ENCODE measurements at places on chromosomes 4 and X.

- DNase-seq = no peak
Measured at GRCh38 chr4:106364282-106364681, 4.3 kb downstream of the GIMD1 start.

DNA sequence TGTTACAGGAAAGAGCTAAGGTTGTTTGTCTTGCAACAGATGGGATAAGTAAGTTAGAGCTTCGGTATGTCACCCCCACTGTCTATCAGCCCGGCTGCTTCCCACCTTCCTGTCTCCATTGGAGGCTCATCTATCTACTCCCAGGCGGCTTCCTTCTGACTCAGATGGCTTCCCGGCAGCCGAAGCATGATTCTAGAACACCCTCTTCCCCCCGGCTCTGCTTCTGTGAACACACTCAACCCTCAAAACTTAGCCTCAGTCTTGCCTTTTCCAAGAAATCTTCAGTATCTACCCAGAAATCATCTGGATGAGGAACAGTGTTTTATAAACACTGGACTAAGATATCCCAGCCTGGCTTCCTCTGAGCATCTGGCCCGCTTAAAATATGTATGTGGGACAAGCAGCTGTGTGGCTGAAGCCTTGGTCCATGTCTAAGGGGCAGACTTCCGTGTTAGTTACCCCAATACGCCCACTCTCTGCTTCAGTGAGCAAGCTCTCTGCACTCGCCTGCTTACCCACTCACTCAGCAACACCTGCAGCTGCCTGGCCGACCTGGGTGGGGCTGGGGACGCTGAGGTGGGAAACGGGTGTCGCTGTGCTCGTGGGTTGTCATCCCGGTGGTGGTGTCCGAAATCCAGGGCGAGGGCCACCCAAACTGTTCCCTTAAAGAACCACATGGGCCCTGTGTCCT is 12.0 kb upstream of the SLC2A9 start:
- peak; percentile 35 for DNase-seq

DNA sequence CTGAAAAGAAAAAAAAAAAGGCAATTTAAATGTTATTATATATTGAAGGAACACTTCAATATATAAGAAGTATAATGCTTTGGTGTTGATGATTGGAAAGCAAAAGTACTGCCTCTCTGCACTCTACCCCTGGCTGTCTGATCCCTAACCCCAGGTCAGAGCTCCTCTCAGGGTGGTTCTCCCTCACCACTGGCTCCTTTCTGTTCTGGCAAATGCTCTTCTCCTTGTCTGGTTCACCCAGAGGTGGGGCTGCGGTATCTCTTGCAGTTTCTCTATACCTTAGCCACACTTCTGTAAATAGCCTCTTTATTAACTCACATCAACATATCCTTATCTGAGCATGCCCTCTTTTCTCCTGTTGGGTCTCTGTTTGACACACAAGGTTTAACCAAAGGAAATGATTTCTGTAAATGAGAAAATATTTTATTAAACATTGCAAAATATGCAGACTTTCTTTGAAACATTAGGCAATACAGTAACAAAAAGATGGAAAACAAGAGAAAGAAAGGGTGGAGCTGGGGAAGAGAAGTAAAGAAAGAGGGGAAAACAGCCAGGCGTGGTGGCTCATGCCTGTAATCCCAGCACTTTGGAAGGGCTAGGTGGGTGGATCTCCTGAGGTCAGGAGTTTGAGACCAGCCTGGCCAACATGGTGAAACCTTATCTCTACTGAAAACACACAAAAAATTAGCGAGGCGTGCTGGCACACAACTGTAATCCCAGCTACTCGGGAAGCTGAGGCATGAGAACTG is 45.7 kb downstream of the ING2 start:
- no peak for DNase-seq

DNA sequence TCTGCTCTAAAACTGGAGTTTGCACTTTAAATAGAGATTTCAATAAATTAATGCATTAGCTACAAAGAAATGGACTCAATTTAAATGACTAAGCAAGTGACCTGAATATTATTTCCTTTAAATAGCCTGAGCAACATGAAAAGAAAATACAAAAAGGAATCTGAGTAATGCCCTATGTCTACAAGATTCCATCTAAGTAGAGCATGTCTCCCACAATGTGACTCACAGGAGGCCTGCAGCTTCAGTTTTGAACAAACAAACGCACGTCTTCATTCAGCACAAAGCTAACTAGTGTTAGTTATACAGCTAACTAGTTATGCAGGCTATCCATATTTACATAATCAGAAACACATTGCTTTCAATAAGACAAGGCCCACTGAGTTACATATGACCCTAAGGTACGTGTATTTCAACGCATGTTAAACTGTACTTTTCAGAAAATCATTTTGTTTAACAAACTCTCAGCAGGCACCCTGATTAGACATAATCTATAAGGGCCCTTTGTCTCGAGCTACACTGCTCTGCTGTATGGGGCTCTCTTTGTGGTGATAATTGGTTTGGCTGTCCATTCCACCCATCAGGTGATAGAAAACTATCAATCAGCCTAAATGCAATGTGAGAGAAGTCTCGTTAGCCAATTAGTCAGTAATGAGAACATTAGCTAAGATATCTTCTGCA is 116.5 kb downstream of the MAML3 start:
- no peak for DNase-seq

DNA sequence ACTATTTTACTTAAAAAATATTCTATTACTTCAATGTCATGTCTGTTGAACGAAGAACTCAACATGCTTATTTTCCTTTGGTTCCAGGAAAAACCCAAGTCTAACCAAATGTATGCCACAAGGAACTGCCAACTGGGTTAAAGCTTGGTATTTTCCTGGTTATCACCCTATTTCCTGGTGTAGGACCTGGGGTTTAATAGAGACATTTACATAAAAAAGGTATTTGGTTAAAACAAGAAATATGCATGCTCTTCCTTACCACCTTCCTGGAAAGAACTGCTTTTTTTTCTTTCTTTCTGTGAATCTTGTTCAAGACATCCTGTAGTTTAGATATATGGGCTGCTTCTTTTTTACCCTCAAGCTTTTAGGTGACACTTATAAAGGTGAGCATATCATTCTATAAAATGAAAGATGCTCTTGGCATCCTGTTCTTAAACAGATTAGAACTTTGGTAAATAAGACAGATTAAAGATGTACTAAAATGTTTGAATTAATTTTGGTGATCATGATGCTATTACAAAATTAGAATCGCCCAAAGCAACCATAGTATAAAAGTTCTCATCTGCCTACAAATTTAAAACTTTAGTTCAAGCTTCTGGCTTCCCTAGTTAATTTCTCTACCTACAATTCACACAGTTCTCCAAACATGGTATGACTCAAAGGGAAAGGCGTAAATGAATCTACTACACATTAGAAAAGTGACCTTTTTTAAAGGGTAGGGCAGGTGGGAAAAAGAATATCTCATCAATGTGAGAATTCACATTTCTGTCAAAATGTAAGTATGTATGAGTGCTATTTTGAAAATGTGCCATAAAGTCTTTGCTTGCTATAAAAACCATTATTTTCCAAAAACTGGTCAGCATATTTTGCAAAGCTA is 103.5 kb downstream of the CNOT6L start:
- no peak for DNase-seq

- DNase-seq = no peak
Measured at GRCh38 chrX:39996536-39996935, 101.2 kb downstream of the BCOR start.

DNA sequence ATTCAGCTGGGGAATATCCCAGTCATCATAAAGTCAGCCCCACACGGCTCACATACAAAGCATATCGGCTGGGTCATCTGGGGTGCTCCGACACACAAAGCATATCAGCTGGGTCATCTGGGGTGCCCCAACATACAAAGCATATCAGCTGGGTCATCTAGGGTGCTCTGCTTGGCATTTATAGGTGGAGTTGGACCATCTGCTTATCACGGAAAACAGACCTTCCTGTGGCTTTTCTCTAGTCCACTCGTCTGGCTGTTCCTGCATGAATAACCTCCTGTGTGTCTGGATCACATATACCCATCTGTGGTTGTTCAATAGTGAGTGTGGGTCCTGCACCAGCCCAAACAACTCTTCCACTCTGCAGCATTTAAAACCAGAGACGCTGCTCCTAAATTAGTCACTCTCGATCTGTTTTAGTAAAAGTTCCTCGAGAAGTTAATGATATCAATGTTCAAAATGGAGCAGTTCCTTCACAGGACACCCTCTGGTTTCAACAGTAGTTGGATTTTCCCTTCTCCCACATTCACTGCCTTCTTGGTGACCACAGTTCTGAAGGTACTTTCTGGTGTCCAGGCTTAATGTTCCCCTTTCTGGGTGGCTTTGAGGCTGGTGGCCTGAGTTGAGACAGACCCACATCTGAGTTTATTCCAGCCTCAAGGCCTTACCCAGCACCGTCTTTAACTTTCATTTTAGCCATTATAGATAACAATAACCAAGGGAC is 70.0 kb upstream of the FRG1 start:
- DNase-seq = no peak

GRCh38 chr4:188552741-188553275 is 413.6 kb downstream of the TRIML1 start:
- no peak for DNase-seq

- DNase-seq = peak; percentile 17
Measured at GRCh38 chr4:122480655-122481487, 24.3 kb upstream of the IL2 start.

GRCh38 chrX:14923761-14924160 is 50.5 kb downstream of the MOSPD2 start:
- no peak for DNase-seq

DNA sequence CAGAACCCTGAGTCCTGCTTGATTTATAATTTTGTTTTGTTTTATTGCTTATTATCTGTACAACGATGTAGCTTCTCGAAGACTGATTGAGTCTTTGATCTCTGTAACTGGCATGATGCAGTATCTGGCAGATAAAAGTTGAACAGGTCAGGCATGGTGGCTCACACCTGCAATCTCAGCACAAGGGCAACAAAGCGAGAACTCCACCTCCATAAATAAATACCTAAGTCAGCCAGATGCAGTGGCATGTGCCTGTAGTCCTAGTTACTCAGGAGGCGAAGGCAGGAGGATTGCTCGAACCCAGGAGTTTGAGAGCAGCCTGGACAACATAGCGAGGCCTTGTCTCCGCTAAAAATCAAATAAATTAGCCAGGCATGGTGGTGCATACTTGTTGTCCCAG is 15.7 kb upstream of the WDR19 start:
- DNase-seq = no peak

- DNase-seq = no peak
Measured at GRCh38 chr4:143140696-143141095, 44.0 kb upstream of the USP38 start.

- no peak for DNase-seq
Measured at GRCh38 chrX:131040781-131041180, 17.4 kb upstream of the ARHGAP36 start.

GRCh38 chr4:58940167-58940566 is 1830.0 kb upstream of the IGFBP7 start:
- no peak for DNase-seq

- no peak for DNase-seq
Measured at GRCh38 chrX:40579900-40580536, 752 bp upstream of the ATP6AP2 start.

- DNase-seq = no peak
Measured at GRCh38 chr4:74631338-74631737, 163.0 kb downstream of the BTC start.

DNA sequence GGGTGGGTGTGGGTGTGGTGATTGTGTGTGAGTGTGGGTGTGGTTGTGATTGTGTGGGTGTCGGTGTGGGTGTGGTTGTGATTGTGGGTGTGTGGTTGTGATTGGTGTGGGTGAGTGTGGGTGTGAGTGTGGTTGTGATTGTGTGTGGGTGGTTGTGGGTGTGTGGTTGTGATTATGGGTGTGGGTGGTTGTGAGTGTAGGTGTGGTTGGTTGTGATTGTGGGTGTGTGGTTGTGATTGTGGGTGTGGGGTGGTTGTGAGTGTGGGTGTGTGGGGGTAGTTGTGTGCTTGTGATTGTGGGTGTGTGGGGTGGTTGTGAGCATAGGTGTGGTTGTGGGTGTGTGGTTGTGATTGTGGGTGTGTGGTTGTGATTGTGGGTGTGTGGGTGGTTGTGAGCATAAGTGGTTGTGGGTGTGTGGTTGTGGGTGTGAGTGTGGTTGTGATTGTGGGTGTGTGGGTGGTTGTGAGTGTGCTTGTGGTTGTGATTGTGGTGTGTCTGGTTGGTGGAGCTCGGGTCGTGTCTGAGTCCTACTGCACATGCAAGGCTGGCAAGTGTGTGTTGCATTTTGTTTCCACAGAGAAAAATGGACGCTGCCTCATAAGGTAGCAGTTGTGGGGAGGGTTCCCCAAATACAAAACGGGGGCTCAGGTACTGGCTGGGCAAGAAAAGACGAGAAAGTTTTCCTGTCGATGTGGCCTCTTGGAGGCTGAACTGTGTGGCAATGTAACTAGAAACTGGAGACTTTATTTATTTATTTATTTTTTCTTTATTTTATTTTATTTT is 116.7 kb downstream of the UBE2K start:
- no peak for DNase-seq

GRCh38 chr4:73698217-73698616 is 42.2 kb upstream of the CXCL8 start:
- no peak for DNase-seq

DNA sequence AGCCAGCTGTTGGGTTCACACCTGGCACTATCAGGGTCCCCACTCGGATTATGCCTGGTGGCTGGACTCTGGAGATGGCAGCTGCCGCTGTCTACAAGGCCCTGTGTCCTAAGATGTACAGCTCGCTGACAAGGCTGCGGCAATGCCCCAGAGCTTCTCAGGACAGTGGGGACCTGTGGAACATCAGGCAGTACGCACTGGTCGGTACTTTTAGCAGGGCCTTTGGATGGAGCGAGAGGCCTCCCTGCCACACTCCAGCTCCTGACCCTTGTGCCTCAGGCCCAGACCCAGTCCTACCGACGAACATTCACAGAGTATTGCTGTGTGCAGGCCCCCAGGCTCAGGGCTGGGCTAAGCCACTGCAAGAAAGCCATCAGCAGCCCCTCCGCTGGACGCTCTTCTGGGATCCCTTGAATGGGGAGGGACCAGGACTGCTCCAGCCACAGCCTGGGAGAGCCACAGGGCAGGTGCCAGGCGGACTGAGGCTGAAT is 45.7 kb upstream of the HMX1 start:
- DNase-seq = no peak

DNA sequence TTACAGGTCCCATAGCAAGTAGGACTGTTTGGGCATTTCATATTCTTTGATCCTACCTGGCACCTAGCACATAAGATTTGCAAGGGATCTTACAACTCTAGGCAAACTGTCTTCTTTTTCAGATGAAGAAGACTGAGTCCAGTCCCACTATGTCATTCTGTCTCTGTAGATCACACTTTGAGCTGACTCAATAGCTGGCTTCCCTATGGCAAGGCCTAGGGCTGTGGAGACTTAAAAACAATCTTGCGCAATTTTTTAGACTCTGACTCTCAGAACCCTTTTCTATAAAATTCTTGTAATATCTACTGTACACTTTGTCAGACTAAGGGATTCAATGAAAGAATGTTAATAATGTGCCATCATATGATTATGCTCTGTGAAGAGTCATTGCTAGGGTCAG is 26.7 kb downstream of the OTC start:
- no peak for DNase-seq

- DNase-seq = no peak
Measured at GRCh38 chrX:4249401-4249800, 536.0 kb upstream of the PRKX start.

Measured in K562 (cell line).